ENCODE measurements at places on chromosomes 5 and 9. TPM values are rescaled to one million over a fixed set of nuclear protein-coding genes. Genes with fewer than 3 reads are reported as not detected.

- no peak for DNase-seq
Measured at GRCh38 chr5:115946655-115947054, 15.6 kb upstream of the LVRN start.

DNA sequence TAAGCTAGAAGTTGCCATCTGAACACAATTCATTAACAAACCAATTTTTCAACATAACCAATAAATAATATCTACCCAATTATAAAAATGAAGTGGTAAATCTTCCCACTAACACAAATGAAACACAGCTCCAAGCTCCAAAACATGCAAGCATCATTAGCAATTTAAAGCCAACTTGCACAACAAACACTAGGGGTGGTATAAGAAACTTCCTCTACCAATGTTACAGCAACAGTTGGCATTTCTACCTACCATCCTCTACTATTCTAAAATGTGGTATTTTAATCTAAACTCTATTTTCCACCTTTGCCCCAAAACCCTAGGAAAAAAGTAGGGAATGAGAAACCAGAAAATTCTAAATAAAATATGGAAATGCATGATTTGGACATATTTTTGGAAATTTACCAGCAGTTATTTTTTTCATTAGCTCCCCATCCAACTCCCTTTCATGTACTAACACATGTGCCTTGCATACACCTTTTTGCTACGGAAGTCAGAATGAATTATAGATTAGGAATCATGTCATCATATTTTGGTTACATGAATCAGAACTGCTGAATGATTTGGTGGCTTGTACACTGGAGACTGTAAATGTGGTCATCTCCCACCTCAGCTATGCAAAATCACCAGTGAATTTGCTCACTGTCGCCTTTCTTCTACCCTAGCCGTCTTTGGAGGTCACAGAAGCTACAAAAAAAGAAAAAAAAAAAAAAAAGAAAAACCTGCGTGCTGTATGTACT is 4.1 kb downstream of the NR6A1 start:
- DNase-seq: no peak

DNA sequence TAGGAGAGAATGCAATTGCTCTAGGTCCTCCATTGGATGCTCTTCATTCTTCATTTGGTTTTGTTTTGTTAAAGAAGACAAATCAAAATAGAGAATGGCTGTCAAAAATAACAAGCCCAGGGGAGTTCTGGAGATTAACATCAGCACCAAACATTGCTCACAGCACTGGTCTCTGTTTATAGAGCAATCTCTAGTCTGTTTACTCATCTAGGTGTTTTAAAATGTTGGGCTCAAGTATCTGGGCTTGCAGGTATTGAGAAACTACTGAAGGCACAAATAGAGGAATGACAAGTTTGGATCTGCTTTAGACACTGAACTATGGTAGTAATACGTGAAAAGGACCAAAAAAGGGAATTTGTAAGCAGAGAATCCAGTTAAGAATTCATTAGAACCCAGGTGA is 77.0 kb upstream of the TMC1 start:
- DNase-seq: no peak

- DNase-seq: no peak
Measured at GRCh38 chr9:80557256-80557655, 985.5 kb downstream of the TLE4 start.

DNA sequence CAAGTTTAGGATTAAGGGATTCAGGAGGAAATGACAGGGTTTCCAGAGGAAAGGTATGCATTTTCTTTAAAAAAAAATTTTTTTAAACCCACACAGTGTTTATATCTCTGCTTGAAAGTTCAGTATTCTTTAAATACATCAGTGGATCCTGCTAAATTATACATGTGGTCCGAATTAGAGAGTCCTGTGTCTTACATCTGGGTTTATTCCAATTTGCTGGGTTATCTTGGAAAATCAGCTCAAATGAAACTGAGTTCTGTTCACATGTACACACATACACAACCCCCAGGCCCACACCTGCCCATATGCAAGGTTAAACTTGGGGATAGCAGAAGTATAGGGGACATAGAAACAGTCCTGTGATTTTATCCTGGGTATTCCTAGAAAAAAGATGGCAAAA is 493.7 kb downstream of the ZNF608 start:
- no peak for DNase-seq

DNA sequence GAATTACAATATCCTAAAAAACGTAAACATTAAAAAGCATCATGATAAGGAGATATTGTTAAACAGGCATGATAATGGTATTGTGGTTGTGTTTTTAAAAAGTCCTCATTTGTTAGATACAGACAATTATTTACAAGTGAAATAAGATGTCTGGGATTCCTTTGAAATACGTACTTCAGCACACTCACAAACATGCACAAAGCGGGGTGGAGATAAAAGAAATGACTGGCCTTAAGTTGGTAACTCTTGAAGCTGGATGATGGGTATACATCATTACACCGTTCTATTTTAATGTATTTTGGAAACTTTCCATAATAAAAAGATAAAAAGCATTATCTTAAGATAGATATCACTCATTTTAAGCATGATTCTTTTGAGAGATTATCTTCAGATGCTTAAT is 1.0 kb downstream of the FAM200C start:
- DNase-seq: no peak

DNA sequence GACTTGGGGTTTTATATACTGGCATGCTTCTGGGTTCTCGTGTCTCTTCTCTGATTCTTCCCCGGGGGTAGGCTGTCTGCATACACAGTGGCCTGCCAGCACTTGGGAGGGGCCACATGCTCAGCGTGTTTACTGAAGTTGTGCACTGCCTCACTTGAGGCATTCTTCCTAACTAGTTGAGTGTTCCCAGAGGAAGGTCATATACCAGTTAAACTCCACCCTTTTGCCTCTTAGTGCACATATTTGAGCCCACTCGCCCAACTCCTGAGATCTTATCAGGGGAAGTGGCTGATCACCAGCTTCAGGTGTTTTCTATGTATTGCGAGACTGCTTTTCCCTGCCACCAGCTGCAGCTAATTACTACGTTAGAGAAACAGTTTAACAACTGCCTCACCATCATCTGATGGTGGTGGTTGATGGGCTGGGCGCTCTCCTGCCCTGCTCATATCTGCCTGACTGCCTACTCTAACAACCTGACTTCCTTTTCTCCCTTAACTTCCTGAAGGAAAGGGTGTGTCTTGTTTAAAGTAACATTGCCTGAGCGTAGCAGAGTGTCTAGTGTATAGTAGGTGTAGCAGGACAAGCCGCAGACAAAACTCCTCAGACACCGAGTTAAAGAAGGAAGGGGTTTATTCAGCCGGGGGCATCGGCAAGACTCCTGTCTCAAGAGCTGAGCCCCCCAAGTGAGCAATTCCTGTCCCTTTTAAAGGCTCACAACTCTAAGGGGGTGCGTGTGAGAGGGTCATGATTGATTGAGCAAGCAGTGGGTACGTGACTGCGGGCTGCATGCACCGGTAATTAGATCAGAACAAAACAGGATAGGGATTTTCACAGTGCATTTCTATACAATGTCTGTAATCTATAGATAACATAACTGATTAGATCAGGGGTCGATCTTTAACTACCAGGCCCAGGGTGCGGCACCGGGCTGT is 60.1 kb upstream of the CLINT1 start:
- no peak for DNase-seq

- no peak for DNase-seq
Measured at GRCh38 chr9:125705893-125706292, 1.1 kb downstream of the MAPKAP1 start.

GRCh38 chr5:28190011-28190410 is 1151.6 kb upstream of the CDH9 start:
- no peak for DNase-seq

DNA sequence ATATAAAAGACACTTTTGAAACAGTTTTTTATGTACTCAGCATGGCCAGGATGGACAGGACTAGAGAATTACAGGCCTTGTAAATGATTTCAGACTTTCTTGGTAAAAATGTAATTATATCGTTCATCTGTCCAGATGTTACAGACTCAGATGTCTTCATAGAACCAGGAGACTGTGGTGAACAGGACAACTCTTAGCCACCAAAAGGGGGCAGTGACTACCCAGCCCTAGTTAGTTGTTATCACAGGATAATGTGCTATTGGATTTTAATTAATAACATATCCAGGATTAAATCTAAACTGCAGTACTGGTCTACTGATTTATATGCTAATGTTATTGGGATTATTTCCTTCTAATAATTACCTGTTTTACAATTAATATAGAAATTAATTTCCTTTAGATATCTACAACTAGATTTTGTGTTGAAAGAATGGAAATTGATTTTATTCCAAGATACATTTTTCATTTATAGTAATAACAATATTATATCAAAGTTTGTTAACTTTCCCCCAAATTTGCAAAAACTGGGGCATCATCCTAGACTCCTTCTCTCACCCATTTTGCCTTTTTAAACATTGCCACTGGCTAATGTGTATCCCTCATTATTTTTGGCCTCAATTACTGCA is 99.4 kb downstream of the MTREX start:
- peak; percentile 8 for DNase-seq

- peak; percentile 28 for DNase-seq
Measured at GRCh38 chr9:109639674-109640579, 140.1 kb upstream of the PALM2AKAP2 start.

GRCh38 chr9:94919376-94920098 is 193.0 kb downstream of the AOPEP start:
- no peak for DNase-seq

- DNase-seq: peak; percentile 22
Measured at GRCh38 chr5:71778678-71779276, 59.7 kb downstream of the CARTPT start.

DNA sequence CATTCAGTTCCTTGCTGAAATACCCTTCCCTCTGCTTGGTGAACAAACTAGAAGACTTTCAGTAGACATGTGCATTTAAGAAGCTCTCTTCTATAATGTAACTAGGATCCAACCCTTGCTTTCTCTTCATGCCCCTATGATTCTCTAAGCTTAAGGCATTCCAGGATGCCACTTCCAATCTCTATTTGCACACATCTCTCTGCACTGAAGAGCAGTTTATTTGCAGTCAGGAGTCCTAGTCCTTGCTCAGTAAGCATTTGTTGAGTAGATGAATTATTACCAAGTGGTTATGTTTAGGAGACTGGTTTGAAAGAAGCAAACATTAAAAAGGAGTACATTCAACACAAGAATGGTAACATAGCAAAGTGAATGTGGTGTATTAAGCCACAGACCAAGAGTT is 274.2 kb upstream of the KLF9 start:
- DNase-seq: no peak

GRCh38 chr5:162837155-162837554 is 600.2 kb upstream of the CCNG1 start:
- DNase-seq: no peak

- DNase-seq: no peak
Measured at GRCh38 chr9:112605963-112606699, 111.8 kb downstream of the INIP start.

DNA sequence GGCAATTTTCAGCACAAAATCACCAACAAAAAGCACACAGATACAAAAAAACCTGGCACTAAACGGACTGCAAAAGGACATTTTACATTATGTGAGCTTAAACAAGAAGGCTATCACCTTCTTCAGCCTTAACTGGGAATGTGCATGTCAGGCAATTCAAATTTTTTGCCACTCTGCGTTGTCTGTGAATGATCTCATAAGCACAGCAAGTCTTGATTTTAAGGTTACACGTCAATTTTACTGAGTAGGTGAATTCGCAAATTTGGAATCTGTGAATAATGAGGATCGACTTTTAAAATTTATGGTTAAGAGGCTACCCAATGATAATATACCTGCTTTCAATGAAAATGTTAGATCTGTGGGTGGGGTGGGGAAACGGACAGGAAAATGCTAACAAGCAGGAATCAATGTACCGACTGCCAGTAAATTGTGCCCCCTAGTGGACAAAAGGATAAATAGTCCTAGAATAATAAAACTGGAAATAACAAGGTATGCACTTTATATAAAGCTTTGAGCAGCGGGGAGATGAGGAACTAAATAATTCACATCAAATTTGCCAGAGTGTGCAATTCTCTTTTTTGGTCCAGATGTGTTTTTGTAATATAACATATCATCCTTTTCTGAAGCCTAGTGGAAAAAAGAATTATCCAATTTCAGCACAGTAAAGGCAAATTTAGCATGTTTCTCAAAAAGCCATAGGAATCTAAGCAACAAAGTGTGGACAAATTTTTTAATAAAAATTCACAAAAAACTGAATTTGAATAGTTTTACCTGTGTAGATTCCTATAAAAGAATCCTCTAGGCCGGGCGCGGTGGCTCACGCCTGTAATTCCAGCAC is 20.5 kb downstream of the EQTN start:
- peak; percentile 36 for DNase-seq

GRCh38 chr5:109743041-109743531 is 53.4 kb downstream of the MAN2A1 start:
- DNase-seq: no peak

DNA sequence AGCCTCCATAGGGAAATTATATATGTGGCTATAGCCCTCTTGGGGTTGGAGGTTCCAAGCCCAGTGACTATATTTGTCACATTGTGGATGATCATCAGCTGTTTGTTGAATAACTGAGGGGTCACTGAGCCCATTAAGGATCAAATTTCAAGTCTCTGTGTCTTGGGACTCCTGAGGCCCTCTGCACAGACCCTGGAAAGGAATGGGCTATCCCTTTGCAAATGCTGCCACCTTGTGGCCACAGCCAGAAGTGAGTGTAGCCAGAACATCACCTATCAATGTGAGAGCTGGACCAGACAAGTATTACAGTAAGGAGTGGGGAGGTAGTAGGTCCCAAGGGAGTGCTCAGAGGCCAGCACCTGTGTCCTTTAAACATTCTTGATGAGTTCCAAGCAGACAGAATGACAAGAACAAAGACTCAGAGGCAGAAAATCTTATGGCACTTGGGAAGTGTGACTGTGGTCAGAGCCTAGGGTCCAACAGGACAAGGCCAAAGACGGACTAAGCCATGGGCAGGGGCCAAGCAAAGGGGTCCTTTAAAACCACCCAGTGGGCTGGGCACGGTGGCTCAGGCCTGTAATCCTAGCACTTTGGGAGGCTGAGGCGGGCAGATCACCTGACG is 8.2 kb downstream of the RPP25L start:
- peak; percentile 71 for DNase-seq

- no peak for DNase-seq
Measured at GRCh38 chr9:105280691-105281090, 36.2 kb downstream of the SLC44A1 start.

- DNase-seq: no peak
Measured at GRCh38 chr9:133958756-133959155, 33.4 kb downstream of the VAV2 start.

DNA sequence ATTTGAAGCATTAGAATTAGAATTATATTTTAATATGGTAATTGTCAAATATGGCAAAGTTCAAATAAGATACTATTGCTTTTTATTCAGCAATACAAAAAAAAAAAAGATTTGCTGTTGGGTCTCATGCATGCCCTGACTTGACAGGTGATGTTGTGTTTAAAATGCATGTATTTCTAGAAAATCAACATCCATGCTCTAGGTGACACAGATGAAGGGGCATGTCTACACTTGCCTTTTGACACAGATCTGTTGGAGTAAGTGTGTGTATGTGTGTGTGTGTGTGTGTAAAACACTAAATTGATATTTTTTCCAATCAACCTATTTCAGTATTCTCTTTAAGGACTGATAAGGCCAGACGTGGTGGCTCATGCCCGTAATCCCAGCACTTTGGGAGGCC is 38.1 kb upstream of the SMARCA2 start:
- DNase-seq: no peak

STOM gene
- total RNA-seq: 15.1 TPM

CTSV gene
- 0.41 TPM for total RNA-seq

PPP2R2B gene
- total RNA-seq: 136 TPM

KCTD16 gene
- total RNA-seq: 17.5 TPM

KCNMB1 gene
- total RNA-seq: under 0.01 TPM

ENTPD8 gene
- total RNA-seq: not detected

NRARP gene
- 3.7 TPM for total RNA-seq
